HS-27A (cell line): ENCODE measurements at places on chromosomes 4 and X.

DNA sequence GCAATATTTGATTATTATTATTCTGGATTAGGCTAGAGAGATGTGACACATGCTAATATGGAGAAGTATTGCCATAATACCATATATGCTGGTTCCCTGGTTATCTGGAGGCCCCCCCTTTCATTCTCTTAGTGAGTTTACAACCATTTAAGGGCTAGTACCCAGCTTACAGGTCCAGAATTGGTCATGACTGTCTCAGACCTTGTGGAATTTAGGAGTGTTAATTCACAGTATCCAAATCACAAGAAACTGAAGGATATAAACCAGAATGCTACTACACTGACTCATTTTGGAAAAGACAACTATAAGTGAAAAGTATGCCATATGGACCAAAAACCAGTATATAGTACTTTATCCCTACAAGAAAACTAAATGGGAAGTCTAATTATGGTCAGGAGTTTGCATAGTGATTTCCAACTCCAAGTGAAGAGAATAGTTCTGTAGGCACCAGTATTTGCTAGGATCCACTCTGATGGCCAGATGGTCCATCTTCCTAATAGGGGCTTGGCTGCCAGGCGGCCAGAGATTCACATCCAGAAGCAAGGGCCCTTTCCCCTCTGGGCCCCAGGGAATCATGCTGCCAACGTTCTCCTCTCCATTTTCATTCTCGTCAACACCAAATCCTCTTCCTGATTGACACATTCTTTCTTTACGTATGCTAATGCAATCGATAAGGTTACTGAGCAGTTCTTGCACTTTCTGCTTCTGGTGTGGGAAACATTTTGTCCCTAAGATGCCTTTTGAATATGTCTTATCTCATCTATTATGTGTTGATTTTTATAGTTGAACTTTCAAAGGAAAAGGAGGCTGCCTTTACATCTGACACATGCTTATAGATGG lies 123.6 kb downstream of the SHROOM3 start:
- DNase-seq, result no peak

DNA sequence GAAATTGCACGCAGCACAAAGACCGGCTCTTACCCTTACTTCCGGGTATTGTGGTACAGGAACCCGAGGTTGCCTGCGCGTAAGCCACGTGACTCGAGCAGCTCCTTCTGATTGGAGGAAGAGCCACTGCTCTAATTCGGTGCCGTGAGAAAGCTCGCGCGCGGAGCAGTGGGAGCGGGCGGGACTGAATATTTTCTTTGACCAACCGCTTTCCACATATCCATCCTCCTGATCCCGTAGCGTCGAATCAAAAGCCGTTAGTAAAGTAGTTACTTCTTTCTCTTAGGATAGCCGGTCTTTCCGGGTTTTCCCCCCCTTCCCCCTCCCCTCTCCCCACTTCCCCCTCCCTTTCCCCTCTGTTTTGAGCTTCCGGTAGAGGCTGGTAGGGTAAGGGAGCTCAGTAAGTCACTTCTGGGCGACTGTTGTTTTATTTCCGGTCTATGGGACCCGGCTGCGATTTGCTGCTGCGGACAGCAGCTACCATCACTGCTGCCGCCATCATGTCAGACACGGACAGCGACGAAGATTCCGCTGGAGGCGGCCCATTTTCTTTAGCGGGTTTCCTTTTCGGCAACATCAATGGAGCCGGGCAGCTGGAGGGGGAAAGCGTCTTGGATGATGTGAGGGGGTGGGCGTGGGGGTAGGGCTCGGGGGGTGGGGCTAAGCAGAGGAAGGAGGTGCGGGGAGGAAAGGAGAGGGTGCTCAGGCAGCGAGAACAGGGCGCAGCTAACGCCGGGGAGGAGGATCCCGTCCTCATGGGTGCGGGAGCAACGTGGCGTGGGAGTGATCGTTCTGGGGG lies at the start of gene TAF1:
Gene TAF1 (plus strand): TSS at position 483 of the 799 bp plus-strand sequence. CDS start 18 bp downstream, at position 501.
- DNase-seq, result peak; percentile 80

- no peak for DNase-seq
Measured at GRCh38 chr4:100422894-100423293, 94.9 kb downstream of the EMCN start.

DNA sequence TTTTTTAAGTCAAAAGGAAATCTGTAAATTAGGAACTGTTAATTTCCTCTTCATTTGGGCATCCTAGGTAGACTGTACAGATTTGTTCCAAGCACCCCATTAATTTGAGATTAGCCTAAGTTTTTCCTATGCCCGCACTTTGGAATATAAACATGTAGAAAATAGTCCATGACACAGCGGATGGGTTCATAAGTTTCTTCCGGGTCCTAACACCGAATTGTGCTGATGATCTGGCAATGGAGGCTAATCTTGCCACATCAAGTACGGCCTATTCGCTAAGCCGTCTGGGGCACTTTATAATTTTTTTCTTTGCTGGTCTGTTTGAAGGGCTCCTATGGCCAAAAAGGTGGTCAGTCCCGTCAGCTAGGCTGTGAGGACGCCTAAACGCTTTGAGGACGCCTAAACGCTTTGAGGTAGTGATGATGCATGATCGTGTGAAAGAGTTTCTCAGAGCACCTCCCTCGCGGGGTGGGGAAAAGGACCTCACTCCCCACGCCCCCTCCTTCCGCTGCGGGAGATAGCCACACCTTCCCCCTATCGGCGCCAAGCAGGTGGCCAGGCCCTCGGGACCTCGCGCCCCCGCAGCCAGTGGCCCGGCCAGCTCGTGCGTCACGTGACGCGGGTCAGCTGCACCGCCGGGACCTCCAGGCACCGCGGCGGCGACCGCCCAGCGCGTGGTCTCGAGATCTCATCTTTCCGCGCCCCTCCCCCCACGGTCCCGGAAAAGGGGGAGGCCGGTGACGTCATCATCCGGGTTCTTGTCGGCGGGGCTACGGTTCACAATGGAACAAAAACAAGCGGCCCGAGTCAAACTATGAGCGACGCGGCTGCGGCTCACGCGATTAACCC lies 977 bp upstream of the USP9X start:
- DNase-seq, result peak; percentile 78

- no peak for DNase-seq
Measured at GRCh38 chr4:44522761-44523445, 74.3 kb upstream of the KCTD8 start.

GRCh38 chr4:112927544-112927943 lies 121.9 kb upstream of the ANK2 start:
- DNase-seq, result no peak

- no peak for DNase-seq
Measured at GRCh38 chr4:110678517-110679227, 55.8 kb upstream of the PITX2 start.

GRCh38 chr4:154160519-154161301 lies 330.9 kb downstream of the DCHS2 start:
- no peak for DNase-seq

DNA sequence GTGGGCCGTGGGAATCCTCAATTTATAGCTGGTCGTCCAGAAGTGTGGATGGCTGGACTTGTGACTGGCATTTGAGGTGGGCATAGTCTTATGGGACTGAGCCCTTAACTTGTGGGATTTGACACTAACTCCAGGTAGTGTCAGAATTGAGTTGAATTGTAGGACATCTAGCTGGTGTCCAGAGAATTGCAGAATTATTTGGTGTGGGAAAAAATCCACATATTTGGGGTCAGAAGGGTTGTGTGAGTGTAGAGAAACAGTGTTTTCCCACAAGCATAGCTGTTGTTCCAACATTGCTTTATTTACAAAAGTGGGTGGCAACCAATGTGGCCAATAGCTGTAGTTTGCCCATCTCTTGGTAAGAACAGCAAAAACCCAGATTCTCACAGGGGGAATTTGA lies 91.3 kb downstream of the MOSPD2 start:
- no peak for DNase-seq

DNA sequence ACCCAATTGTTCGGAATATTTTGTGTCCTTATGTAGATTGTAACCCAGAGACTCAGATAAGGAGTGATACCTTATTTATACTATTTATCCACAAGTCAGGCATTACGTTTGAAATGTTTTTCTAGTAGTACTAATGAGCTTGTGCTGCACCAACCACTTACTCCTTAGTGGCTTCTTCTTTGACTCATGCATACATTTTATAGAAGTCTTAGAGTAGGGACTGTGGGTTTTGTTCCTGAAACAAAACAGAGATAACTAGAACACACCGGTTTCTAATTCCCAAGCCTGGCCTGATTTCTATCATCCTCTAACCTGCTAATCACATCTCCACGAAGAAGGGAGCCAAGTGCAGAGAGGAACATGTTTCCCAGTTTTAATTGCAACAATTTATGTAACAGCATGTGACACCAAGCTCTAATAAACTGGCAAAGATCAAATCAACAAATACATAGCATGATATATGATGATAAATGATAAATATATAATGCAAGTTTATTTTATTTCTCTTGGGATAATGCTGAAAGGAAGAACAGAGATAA lies 32.3 kb downstream of the MGARP start:
- DNase-seq, result no peak

DNA sequence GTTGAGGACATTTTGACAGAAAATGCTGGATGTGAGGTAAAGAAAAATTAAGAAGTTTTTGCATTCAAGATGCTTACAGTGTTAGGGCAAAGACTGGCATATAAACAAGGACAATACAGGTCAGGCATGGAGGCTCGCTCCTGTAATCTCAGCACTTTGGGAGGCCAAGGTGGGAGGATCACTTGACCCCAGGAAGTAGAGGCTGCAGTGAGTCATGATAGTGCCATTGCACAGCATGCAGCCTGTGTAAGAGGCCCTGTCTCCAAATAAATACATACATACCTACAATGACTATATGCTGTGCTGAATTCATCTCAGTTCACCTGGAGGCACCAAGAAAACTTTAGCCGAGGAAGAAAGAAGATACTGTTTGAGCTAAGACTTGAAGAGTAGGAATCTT lies 2.3 kb downstream of the MAGT1 start:
- DNase-seq, result no peak

- DNase-seq, result no peak
Measured at GRCh38 chr4:186979961-186980745, 256.5 kb upstream of the FAT1 start.

DNA sequence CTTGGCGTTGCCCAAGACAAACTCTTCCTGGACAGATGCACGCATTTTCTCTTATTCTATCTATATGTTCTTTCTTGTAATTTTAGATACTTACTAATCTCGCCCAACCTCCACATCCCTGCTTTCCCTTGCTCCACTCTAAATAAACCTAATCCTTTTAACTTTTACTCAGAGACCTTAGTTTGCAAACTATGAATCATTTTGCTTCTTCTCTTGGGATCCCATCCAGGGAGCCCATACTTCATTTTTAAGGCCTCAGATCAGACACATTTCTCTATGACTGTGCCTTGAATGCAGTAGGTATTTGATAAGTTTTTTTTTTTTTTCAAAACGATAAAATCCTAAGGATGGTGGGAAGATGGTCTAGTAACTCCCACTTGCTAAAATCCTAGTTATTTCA lies 353.8 kb upstream of the HAND2 start:
- DNase-seq, result no peak
